Natural killer cell (primary cell): ENCODE measurements at places on chromosomes 13 and 19. TPM values are rescaled to one million over a fixed set of nuclear protein-coding genes. Genes with fewer than 3 reads are reported as not detected.

ELSPBP1 gene
- not detected for total RNA-seq

GRIN2D gene
- total RNA-seq: 0.07 TPM

TEX26 gene
- not detected for total RNA-seq

FUT2 gene
- total RNA-seq: not detected

RPS5 gene
- total RNA-seq: 525 TPM

DNA sequence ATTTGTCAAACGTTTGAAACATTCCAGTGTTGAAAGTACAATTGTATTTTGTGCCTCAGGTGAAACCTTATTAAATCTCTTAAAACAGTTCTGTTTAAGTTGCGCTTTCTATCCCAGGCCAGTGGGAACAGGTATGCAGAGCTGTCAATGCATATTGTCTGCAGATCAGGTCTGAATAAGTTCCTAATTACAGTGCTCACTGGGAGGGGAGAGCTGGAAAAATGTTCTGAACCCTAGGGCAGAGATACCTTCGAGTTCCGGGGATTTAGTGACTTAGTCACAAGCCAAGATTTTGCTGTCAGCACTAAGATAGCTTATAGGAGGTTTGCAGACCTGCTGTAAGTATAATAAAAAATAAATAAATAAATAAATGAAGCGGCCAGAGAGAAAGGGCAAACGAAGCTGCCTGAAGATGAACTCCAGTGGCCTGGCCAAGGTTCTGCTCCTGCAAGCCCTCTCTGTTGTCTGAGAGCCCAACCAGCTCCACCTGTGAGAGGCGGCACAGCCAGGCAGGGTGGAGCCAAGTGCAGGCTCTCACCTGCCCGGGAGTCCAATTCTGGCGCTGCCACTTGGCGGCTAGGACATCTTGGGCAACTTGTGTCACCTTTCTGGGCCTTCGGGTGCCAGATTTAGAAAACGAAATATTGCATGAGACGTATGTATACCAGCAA lies 97.9 kb upstream of the SLC7A1 start:
- no peak overlapping the region for H3K4me3 ChIP-seq
- no peaks in the 10 kb centered on the region for H3K36me3 ChIP-seq
- DNase-seq: no peak
- peaks cover 4% of the 10 kb centered on the region for H3K27me3 ChIP-seq

GRCh38 chr19:5790559-5791520 lies at the start of gene DUS3L:
Gene DUS3L (minus strand): TSS chr19:5791163. CDS start chr19:5791141, 22 bp downstream.
- H3K4me1 ChIP-seq: peaks cover 18% of the 10 kb centered on the region
- H3K27ac ChIP-seq: peak within 1 kb of the TSS; percentile 99
- DNase-seq: peak; percentile 95
- peak within 1 kb of the TSS; percentile 96 for H3K4me3 ChIP-seq
- no peaks in the 10 kb centered on the region for H3K27me3 ChIP-seq

- DNase-seq: no peak
- H3K27me3 ChIP-seq: no peaks in the 10 kb centered on the region
- H3K4me3 ChIP-seq: no peak overlapping the region
- peaks cover 22% of the 10 kb centered on the region for H3K4me1 ChIP-seq
- no peaks in the 10 kb centered on the region for H3K36me3 ChIP-seq
- H3K27ac ChIP-seq: no peak overlapping the region
Observed at GRCh38 chr13:99015606-99016490, 38.0 kb upstream of the DOCK9 start.

GRCh38 chr19:43430142-43430710 lies 15.5 kb downstream of the TEX101 start:
- no peaks in the 10 kb centered on the region for H3K27me3 ChIP-seq
- H3K4me3 ChIP-seq: no peak overlapping the region
- no peak for DNase-seq
- H3K27ac ChIP-seq: no peak overlapping the region
- no peaks in the 10 kb centered on the region for H3K36me3 ChIP-seq
